Sigmoid colon (tissue), 7 donors: ENCODE measurements at places on chromosomes 16 and 17. TPM values are rescaled to one million over a fixed set of nuclear protein-coding genes. Genes with fewer than 3 reads are reported as not detected.

- H3K27me3 ChIP-seq, result peaks cover 5% of the 10 kb centered on the region
- H3K27ac ChIP-seq, result no peak overlapping the region
- H3K4me1 ChIP-seq, result no peaks in the 10 kb centered on the region
- no peak overlapping the region for H3K4me3 ChIP-seq
- no peak for DNase-seq
Measured at GRCh38 chr17:28501421-28502284, 4.5 kb upstream of the FOXN1 start.

DNA sequence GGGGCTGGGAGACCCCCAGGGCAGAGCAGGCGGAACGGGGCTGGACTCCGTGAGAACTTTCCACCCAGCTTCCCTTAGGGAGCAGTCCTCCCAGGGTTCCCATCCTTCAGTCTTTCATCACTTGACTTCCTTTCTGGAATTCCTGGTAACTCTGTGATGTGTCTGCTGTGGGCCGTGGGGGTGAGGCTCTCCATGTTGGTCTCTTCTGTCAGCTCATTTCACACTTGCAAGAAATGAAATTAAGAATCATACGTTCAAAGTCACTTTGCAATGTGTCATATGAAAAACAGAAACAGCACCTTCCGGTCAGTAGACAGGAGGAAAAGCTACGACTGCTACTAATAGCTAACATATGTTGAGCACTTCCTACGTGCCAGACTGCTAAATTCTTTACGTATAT is 5.4 kb upstream of the BBS2 start:
- DNase-seq, result no peak
- H3K4me1 ChIP-seq, result peaks cover 6% of the 10 kb centered on the region
- H3K4me3 ChIP-seq, result no peak overlapping the region

DNA sequence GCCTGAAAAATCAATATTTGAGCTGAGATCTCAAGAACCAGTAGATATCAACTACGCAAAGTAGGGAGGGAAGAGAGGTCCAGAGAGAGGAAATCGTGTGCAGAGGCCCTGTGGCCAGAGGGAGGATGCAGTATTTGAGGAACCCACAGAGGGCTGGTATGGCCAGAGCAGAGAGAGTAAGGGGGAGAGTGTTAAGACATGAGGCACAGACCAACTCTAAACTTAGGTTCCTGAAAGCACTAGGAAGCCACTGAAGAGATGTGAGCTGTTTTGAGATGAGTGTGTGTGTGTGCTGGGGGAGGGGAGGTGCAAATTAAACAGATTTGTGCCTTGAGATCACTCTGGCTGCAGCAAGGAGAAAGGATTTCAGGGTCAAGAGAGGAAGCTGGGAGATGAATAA is 10.9 kb downstream of the SLC13A2 start:
- no peaks in the 10 kb centered on the region for H3K36me3 ChIP-seq
- H3K27ac ChIP-seq, result no peak overlapping the region
- H3K27me3 ChIP-seq, result no peaks in the 10 kb centered on the region
- no peak overlapping the region for H3K4me3 ChIP-seq
- no peak for DNase-seq
- H3K4me1 ChIP-seq, result no peaks in the 10 kb centered on the region

DNA sequence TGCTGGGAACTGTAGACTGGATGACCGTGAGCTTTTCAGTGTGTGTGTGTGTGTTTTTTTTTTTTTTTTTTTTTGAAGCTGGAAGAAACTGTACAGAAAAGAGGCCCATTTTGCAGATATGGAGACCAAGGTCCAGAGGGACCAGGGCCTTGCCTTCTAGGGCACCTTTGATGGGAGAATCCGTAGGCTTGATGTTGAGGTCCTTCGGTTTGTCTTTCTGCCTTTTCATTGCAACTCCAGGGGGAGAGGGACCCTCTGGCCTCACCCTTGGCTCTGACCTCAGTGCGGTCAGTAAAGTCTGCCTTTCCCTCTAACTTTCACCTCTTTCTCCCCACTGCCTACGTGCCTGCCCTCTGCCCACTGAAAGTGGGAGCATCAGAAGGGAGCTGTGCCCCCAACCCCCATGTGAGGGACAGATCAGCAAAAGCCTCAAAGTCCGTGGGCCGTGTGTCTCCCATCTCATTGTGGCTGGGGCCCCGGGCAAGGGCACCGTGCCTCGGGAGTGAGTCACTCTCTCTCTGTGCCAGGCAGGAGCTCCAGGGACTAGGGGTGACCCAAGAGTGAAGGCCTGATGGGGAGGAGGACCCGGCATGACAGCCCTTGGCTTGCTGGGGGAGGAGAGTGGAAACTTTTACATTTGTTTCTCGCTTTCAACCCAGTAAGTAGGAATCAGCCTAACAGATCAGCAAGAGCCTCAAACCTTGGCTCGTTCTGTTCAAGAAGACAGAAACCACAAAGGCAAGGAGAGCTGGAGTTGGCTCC is 123.6 kb downstream of the CMIP start:
- H3K36me3 ChIP-seq, result no peaks in the 10 kb centered on the region
- H3K4me3 ChIP-seq, result no peak overlapping the region
- H3K4me1 ChIP-seq, result peaks cover 23% of the 10 kb centered on the region
- no peak for DNase-seq
- H3K27ac ChIP-seq, result no peak overlapping the region
- no peaks in the 10 kb centered on the region for H3K27me3 ChIP-seq

- no peaks in the 10 kb centered on the region for H3K4me1 ChIP-seq
- DNase-seq, result no peak
- H3K4me3 ChIP-seq, result peak overlapping the region; percentile 98
- H3K36me3 ChIP-seq, result peaks cover 13% of the 10 kb centered on the region
- H3K27ac ChIP-seq, result peak overlapping the region; percentile 98
Measured at GRCh38 chr16:89720551-89720812, 216 bp downstream of the VPS9D1 start.

DNA sequence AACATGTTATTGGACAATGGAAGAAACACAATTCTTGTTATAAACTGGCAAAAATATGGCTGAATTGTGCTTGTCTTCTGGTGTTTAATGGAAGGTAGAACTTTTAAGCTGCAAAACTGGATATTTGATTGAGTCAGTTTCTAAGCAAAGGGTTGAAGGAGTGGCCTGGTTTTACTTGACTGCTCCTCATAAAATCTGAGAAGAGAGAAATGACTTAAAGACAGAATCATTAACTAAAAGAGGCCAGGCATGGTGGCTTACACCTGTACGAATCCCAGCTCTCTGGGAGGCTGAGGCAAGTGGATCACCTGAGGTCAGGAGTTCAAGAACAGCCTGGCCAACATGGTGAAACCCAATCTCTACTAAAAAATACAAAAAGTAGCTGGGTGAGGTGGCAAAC is 770.7 kb downstream of the CDH11 start:
- H3K4me1 ChIP-seq, result no peaks in the 10 kb centered on the region
- no peaks in the 10 kb centered on the region for H3K27me3 ChIP-seq
- no peak overlapping the region for H3K27ac ChIP-seq
- H3K4me3 ChIP-seq, result no peak overlapping the region
- DNase-seq, result no peak

DNA sequence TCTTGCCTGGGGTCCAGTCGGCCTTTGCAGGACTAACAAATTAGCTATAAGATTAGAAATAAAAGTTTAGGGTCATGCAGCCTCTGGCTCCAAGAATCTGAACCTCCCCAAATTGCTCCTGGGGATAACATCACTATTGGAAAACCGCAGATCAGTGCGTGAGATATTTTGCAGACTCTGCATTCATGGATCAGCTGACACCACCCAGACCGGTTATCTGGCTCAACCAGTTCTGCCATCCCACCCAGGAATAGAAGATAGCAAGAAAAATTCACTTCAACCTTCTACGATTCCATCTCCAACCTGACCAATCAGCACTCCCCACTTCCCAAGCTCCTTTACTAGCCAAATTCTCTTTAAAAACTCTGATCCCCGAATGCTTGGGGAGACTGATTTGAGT is 4.3 kb upstream of the PGS1 start:
- DNase-seq, result no peak
- no peak overlapping the region for H3K27ac ChIP-seq
- peaks cover 13% of the 10 kb centered on the region for H3K4me1 ChIP-seq
- no peaks in the 10 kb centered on the region for H3K36me3 ChIP-seq
- no peak overlapping the region for H3K4me3 ChIP-seq

- H3K36me3 ChIP-seq, result no peaks in the 10 kb centered on the region
- no peak overlapping the region for H3K27ac ChIP-seq
- no peak overlapping the region for H3K4me3 ChIP-seq
- no peak for DNase-seq
Measured at GRCh38 chr16:78720416-78720815, 621.0 kb downstream of the WWOX start.

GRCh38 chr16:85195900-85196772 is 83.9 kb upstream of the CIBAR2 start:
- peak overlapping the region; percentile 86 for H3K27ac ChIP-seq
- DNase-seq, result peak; percentile 89

DNA sequence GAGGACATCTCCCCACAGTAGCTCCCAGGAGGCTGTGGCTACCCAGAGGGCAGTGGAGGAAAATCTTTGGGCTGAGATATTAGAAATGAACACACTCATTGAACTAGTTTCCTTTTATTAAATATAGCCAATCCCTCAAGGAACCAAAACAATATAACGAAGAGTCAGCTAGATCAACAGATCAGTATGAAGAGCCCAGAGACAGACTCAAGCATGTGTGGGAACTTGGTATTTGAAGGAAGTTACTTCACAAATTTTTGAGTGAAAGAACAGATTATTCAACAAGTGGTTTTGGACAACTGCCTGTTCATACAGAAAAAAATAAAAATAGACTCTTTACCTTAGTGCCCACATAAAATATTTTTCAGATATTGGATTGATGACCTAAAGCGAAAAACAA is 183.6 kb upstream of the PMFBP1 start:
- no peak overlapping the region for H3K4me3 ChIP-seq
- no peaks in the 10 kb centered on the region for H3K4me1 ChIP-seq
- H3K27me3 ChIP-seq, result no peaks in the 10 kb centered on the region

DNA sequence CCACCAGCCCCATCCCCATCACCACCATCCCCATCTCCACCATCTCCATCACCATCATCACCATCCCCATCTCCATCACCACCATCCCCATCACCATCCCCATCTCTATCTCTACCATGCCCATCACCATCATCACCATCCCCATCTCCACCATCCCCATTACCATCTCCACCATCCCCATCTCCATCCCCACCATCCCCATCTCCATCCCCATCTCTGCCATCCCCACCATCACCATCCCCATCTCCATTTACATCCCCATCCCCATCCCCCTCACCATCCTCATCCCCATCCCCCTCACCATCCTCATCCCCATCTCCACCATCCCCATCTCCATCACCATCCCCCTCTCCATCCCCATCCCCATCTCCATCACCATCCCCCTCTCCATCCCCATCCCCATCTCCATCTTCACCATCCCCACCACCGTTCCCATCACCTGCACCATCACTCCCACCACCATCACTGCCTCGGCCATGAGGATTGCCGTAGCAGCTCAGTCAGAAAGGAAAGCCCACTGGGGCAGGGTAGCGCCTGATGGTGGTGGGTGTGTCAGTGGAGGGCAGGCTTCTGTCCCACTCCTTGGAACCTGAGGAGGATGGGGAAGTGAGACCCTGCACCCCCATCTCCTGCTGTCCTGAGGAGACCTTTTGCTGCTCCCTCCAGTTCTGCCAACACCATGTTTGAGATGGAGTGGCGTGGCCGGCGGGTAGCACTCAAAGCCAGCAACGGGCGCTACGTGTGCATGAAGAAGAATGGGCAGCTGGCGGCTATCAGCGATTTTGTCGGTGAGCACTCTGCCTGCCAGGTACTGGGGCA is 7.5 kb downstream of the FSCN2 start:
- no peak overlapping the region for H3K4me3 ChIP-seq
- no peak for DNase-seq
- peaks cover 4% of the 10 kb centered on the region for H3K36me3 ChIP-seq

GRCh38 chr16:14180481-14180944 is 109.4 kb downstream of the MRTFB start:
- no peak for DNase-seq
- peaks cover 13% of the 10 kb centered on the region for H3K4me1 ChIP-seq
- no peak overlapping the region for H3K4me3 ChIP-seq
- no peak overlapping the region for H3K27ac ChIP-seq
- H3K36me3 ChIP-seq, result no peaks in the 10 kb centered on the region
- H3K27me3 ChIP-seq, result no peaks in the 10 kb centered on the region

GRCh38 chr17:72362376-72363088 is 241.7 kb downstream of the SOX9 start:
- no peaks in the 10 kb centered on the region for H3K4me1 ChIP-seq
- no peak overlapping the region for H3K4me3 ChIP-seq
- no peaks in the 10 kb centered on the region for H3K27me3 ChIP-seq
- H3K36me3 ChIP-seq, result no peaks in the 10 kb centered on the region
- DNase-seq, result no peak

GRCh38 chr17:79630821-79631639 is 20.2 kb upstream of the RBFOX3 start:
- no peak overlapping the region for H3K4me3 ChIP-seq
- DNase-seq, result peak; percentile 18
- H3K27ac ChIP-seq, result no peak overlapping the region
- H3K4me1 ChIP-seq, result no peaks in the 10 kb centered on the region
- H3K27me3 ChIP-seq, result no peaks in the 10 kb centered on the region

Gene CTRB1
- not detected for total RNA-seq

Gene COASY
- 15.5 TPM for total RNA-seq

Gene KCNH4
- total RNA-seq, result not detected

Gene OR1A1
- total RNA-seq, result not detected

Gene NPIPB12
- 12.8 TPM for total RNA-seq

Gene DNAI2
- not detected for total RNA-seq

Gene CIITA
- 13.6 TPM for total RNA-seq
